Retina (tissue), 1 donor: ENCODE measurements at places on chromosomes 12 and 14.

DNA sequence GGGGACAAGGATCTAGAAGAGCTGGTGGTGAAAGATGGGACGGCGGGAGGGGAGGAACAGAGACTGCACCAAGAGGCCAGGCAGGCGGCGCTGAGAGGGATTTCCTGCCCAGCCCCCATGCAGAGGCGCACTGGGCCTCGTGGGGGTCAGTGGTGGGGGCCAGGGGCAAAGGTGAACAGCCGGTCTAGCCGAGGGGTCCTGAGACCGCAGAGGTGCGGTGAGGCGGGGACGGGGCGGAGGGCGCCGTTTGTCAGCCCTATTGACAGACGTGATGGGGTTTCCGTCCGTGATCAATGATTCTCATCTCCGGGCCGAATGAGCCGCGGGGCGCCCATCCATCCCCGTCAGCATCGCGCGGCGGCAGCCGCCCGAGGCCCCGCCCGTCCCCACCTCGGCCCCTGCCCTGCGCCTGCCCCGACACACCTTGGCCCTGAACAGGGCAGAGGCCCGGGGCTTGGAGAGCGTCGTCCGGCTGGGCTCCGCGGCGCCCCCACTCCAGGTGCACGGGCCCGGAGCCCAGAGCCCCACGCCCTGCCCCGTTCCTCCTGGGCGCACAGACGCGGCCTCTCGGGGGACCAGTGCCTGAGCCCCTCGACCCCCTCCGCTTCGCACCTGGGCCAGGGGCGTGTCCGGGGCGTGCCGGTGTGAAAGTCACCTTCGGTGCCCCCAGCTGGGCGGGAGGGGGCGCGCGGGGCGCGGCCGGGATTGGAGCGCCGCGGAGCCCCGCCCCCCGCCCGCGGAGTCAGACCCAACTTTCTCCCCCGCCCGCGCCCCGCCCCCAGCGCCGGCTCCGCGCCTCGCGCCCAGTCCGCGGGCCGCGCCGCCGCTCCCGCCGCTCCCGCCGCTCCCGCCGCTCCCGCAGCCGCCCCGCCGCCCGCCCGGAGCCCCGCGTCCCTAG is at the start of gene NXPH4:
Gene NXPH4, plus strand, starts transcription at position 781 of the 898 bp plus-strand sequence. CDS start 176 bp downstream, outside the sequence.
- DNase-seq, result peak; percentile 43

- peak; percentile 58 for DNase-seq
Measured at GRCh38 chr14:101118746-101119591, 215.4 kb upstream of the RTL1 start.

- no peak for DNase-seq
Measured at GRCh38 chr14:28983279-28983678, 216.7 kb downstream of the FOXG1 start.

- no peak for DNase-seq
Measured at GRCh38 chr12:94951071-94951934, 52.2 kb downstream of the NDUFA12 start.
